ENCODE measurements at places on chromosomes 6 and 20.

DNA sequence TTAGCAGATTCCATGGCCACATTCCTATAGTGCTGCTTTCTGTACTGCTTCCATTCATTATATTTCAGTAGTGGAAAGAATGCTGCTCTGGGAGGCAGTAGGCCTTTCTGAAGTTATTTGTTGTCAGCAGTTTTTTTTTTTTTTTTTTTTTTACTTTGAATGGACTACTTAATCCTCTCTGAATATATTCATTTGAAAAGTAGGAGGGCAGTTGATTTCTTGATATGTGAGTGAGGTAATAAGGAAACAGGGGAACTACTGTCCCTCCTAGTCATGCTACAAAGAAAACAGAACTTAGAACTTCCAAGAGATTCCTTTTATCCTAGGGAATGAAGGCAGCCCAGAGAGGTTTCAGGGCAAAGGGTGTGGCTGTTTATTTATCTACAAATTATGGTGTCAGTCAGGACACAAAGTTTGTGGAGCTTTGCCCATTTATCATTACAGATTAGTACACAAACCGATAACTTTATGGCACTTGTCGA is 155.9 kb downstream of the JARID2 start:
- no peak for DNase-seq

- DNase-seq = peak; percentile 72
Measured at GRCh38 chr6:125301435-125302391, at the start of gene HDDC2. TSS of gene HDDC2 (minus strand) at chr6:125301967. CDS start at chr6:125301932, 35 bp downstream.

DNA sequence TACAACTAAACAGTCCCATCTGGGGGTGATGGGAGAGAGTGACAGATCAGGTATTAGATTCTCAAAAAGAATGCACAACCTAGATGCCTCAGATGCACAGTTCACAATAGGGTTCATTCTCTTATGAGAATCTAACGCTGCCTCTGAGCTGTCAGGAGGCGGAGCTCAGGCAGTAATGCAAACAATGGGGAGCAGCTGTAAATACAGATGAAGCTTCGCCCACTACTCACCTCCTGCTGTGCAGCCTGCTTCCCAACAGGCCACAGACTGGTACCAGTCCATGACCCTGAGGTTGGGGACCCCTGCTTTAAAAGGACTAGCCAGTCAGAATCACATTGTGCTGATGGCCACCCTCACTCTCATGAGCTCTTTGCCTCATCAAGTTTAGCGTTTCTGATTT is 247.0 kb upstream of the KCNQ5 start:
- no peak for DNase-seq

DNA sequence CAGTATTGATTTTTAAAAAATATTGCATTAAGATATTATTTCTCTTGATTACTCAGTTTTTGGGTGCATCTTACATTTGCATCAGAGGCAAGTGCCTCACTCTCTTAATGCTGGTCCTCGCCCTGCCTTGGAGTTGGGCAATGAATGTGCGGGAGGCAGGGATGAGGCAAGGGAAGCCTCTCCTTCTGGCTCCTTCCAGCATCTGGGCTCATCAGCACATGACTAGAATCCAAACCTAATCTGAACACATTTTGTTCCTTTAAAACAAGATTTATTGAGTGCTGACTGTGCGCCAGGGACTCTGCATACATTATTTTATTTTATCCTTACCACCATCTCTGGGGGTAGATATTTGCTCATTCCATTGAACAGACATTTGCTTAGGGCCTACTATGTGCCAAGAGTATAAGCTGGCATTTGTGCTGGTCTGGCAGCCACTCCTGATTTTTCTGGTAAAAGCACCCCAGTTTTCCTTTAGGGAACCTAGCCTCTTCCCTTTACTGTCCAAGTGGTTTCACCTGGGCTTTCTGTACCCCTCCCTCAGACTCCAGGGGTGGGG is 71.9 kb upstream of the ZNFX1 start:
- DNase-seq = no peak

GRCh38 chr6:106473812-106474211 is 113.3 kb downstream of the CRYBG1 start:
- DNase-seq = no peak

- DNase-seq = no peak
Measured at GRCh38 chr20:59424976-59425375, 124.6 kb downstream of the EDN3 start.

DNA sequence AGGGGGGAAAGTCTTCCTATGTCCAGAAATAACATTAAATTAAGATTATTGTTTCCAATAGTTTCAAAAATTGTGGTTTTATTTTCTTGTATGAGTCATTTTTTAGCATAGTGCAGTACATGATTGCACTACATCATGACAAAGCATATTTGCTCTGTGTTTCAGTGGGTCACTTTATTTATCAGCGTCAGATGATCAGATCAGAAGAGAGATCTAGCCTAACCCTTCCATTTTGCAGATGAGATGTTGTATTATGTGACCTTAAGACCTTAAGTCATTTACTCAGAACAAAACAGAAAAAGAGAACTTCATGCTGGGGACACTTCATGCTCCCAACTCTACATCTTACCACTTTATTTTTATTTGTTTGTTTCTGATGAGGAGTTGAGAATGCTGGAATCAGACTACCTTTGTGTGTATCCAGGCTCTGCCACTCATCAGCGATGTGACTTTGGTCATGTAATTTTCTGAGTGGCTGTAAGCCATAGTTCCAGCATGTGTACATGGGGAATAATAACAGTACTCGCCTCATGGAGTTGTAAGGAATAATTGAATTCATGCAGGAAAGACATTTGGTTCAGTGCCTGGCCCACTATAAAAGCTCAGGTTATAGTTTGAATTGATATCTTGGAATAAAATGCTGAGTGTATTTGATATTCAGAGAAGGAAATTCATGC is 13.5 kb downstream of the EYA4 start:
- no peak for DNase-seq

GRCh38 chr6:30025186-30025585 is 35.9 kb upstream of the POLR1H start:
- no peak for DNase-seq

DNA sequence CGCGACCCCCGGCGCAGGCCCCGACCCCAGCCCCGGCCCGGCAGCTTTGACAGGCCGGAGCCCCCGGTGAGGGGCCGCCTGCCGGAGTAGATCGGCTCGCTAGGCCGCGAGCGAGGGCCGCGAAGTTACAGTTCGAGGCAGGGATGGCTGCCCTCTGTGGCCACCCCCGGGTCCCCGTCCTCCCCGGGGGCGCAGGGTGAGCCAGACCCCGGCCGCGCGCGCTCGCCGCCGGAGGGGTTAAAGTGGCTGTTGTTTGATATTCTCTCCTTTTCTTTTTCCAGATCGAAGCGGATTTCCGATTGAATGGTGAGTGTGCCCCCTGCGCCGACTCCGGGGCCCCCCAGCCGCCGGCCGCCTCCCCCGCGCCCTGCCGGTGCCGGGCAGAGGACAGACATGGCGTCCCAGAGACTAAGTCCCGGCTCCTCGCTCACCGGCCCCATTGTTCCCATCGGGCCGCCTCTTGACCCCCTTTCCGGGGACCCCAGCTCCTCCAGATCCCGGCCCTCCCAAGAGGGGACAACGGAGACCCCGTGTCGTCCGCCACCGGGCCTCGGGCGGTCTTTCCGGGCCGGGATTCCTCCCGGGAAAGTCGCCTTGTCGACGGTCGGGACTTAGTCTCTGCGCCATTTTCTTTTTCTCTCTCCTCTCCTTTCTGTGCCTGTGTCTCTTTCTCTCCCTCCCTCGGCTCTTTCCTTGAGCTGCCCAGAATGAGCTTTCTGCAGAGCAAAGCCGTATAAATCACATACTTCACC is 704 bp downstream of the TOP1 start:
- no peak for DNase-seq

DNA sequence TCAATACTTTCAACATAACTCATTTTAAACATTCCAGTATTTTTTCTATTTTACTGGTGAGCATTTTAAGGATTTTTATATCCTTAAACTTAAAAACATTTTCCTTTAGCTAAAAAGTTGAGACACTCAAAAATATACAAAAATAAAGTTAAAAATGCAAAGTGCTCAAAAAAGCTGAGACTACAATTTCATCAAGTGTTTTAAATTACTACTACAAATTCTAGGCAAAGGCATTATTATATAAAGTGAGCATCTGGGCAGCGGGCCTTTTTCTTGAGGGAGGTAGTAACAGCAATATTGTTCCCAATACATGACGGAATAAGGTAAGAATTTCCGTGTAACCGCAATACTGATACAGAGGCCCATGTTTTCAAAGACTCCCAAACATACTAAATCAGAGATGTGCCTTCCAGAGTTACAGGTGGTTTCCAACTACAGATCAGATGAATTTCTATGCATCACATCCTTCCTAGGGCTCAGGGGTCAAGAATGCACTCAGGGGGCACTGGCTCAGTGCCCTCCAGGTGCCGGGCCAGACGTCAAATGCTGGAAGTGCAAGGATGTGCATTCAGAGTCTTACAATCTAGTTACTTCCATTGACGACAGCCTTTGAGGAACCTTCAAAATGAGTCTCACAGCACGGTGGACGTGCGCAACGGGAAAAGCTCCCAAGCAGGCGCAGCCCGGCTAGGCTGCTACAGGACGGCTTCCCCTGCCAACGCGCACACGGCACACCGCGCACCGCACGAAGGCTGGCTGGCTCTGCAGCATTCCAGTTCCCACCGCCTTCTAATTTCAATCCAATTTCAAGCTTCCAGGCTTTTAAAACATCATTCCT is 1.7 kb downstream of the PHF10 start:
- DNase-seq = peak; percentile 42
